ENCODE measurements at places on chromosomes 1 and 21. TPM values are rescaled to one million over a fixed set of nuclear protein-coding genes. Genes with fewer than 3 reads are reported as not detected.

Gene MSH4
- total RNA-seq = 0.77 TPM

Gene TTC24
- not detected for total RNA-seq

Gene HSD11B1
- 0.77 TPM for total RNA-seq

Gene MT1HL1
- not detected for total RNA-seq

Gene HSD3B2
- not detected for total RNA-seq

Gene NOC2L
- total RNA-seq = 52.2 TPM

Gene EPHB2
- 118 TPM for total RNA-seq

Gene TPTE
- not detected for total RNA-seq

Gene RGS16
- total RNA-seq = 56.7 TPM

Gene RBP7
- 2.6 TPM for total RNA-seq

Gene CELA2A
- not detected for total RNA-seq

Gene ARTN
- 2.4 TPM for total RNA-seq

Gene TTLL7
- 91.1 TPM for total RNA-seq

Gene PGLYRP4
- 0.27 TPM for total RNA-seq

Gene ASPM
- 20.5 TPM for total RNA-seq

Gene F3
- total RNA-seq = 83.5 TPM

Gene EXO1
- total RNA-seq = 4.3 TPM

Gene TMEM63A
- 33.0 TPM for total RNA-seq

Gene FCER1A
- total RNA-seq = 0.77 TPM

Gene LCE2B
- total RNA-seq = not detected

Gene IL24
- not detected for total RNA-seq

Gene SLC44A5
- 19.1 TPM for total RNA-seq

Gene SGIP1
- 108 TPM for total RNA-seq

Gene SPATA45
- not detected for total RNA-seq

Gene TSPAN1
- 0.49 TPM for total RNA-seq

Gene IL19
- not detected for total RNA-seq

Gene TMEM82
- total RNA-seq = not detected

Gene RASAL2
- total RNA-seq = 51.6 TPM

Gene VSIG8
- total RNA-seq = not detected

Gene DYNLT5
- 4.6 TPM for total RNA-seq

Gene JAM2
- 55.3 TPM for total RNA-seq

Gene ETNK2
- 12.7 TPM for total RNA-seq

Gene TEKT2
- 4.1 TPM for total RNA-seq

Gene CAPZA1
- total RNA-seq = 127 TPM

Gene FCRL1
- 0.44 TPM for total RNA-seq

All from camera-type eye (tissue), 1 donor.